ENCODE measurements at places on chromosomes 13 and 19. TPM values are rescaled to one million over a fixed set of nuclear protein-coding genes. Genes with fewer than 3 reads are reported as not detected.

KLK7 gene
- not detected for total RNA-seq

CRB3 gene
- not detected for total RNA-seq

CLEC11A gene
- total RNA-seq = not detected

CNN1 gene
- 477 TPM for total RNA-seq

ZNF69 gene
- total RNA-seq = 0.85 TPM

HSH2D gene
- total RNA-seq = not detected

NLRP13 gene
- total RNA-seq = not detected

TMEM190 gene
- not detected for total RNA-seq

ADM5 gene
- total RNA-seq = 9.8 TPM

HIPK4 gene
- total RNA-seq = not detected

LGALS14 gene
- not detected for total RNA-seq

ZNF610 gene
- not detected for total RNA-seq

ZNF506 gene
- total RNA-seq = 22.4 TPM

ZNF837 gene
- not detected for total RNA-seq

IGFL2 gene
- total RNA-seq = not detected

TEKTIP1 gene
- not detected for total RNA-seq

KLK4 gene
- not detected for total RNA-seq

STXBP2 gene
- total RNA-seq = 26.6 TPM

CABP5 gene
- total RNA-seq = not detected
